RPMI7951 (cell line): ENCODE measurements at places on chromosomes 6 and 20. TPM values are rescaled to one million over a fixed set of nuclear protein-coding genes. Genes with fewer than 3 reads are reported as not detected.

Gene SIM1
- total RNA-seq, result not detected in 2 replicates

Gene DEFB125
- total RNA-seq, result not detected in 2 replicates

Gene ROS1
- total RNA-seq, result 0.36 and 0.49 TPM in 2 replicates

Gene CCN2
- total RNA-seq, result 24.4 and 30.0 TPM in 2 replicates

Gene JAG1
- 3.0 and 3.1 TPM in 2 replicates for total RNA-seq

Gene C6orf58
- total RNA-seq, result not detected in 2 replicates
